ENCODE measurements at places on chromosomes 12 and 14.

- peak; percentile 76 for DNase-seq
Measured at GRCh38 chr12:54222609-54223008, 33.8 kb upstream of the SMUG1 start.

DNA sequence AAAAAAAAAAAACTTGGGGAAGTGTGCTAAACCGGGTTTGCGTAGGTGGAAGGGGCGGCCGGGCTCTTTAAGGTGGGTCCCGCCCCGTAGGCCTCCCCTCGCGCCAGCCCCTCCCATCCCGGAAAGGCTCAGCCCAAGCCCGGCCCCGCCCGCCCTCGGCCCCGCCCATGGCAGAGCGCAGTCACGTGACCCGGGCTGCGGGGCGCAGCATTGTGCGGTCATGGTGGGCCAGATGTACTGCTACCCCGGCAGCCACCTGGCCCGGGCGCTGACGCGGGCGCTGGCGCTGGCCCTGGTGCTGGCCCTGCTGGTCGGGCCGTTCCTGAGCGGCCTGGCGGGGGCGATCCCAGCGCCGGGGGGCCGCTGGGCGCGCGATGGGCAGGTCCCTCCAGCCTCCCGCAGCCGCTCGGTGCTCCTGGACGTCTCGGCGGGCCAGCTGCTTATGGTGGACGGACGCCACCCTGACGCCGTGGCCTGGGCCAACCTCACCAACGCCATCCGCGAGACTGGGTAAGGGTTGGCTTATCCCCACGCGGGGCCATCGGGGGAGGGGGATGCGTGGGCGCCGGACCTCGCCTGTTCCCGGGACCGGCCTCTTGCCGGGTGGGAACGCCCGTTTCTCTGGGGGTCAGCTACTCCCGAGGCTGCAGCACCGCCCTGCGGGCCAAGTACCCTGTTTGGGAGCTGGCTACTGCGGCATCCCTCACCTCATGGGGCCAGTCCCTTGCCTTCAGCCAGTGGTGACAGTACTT is at the start of gene PLBD2:
Gene PLBD2, plus strand, starts transcription at position 207 of the 752 bp plus-strand sequence. Its CDS starts 14 bp downstream, at position 221.
- peak; percentile 97 for DNase-seq

DNA sequence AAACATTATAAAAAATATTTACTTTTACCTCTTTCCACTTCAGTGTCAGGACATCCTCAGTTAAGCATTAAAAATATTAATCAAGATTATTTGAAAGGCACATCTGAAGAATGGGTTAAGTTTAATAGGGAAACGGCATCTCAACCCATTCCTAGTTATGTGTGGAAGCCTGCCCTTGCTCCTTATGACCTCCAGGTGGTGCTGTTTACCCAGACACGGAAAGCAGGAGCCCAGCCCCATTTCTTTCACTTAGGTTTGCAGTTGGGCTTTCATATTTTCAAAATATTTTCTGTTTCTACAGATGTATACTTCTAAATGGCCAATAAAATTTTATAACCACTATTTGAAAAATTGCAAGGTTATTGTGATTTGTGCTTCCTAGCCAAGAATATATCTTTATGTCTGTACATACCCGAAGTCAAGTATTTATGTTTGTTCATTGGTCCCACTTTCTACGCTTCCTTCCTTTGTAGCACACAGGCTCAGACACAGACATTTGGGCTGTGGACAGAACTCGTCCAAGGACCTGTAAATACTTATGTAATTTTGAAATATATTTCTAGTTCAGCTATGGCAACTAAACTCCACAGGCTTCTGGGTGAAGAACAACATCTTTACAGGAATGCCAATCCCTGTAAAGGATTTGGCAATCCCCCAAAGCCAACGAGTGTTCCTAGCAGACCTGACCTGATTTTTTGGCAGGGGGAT is 247.1 kb downstream of the AKAP6 start:
- DNase-seq, result peak; percentile 70

- no peak for DNase-seq
Measured at GRCh38 chr12:23014749-23015148, 389.8 kb downstream of the ETNK1 start.

DNA sequence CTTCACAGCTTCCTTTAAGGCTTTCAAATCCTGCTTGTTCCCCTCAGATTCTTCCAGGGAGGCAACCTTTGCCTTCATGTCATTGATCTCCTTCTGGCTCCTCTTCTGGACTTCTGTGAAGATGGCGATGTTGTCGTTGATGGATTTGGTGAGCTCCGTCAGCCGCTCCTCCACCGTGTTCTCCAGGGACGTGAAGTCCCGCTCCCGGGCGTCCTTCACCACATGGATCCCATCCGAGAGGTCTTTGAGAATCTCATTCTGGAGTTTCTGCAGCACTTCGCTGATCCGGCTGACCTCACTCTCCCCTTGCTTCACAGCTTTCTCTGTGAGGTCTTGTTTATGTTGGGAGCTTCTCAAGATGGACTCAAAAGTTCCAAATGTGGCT is 7.9 kb downstream of the CKAP4 start:
- DNase-seq, result no peak
